ENCODE measurements at places on chromosomes 13 and 19.

- no peak for DNase-seq
Observed at GRCh38 chr19:29711584-29712132, 3.4 kb downstream of the C19orf12 start.

DNA sequence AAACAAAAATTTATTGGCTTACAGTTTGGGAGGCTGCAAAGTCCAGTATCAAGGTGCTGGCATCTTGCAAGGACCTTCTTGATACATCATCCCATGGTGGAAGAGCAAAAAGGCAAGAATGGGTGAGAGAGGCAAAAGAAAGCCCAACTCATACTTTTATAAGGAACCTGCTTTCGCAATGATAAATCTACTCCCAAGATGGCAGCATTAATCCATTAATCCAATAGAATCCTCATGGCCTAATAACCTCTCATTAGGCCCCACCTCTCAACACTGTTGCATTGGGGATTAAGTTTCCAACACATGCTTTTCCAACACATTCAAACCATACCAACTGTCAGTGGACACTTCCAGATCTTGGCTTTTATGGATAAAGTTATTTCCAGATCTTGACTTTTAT, 48.7 kb upstream of the ZNF507 start:
- no peak for DNase-seq

GRCh38 chr13:110374431-110375370, 67.6 kb downstream of the COL4A2 start:
- no peak for DNase-seq

DNA sequence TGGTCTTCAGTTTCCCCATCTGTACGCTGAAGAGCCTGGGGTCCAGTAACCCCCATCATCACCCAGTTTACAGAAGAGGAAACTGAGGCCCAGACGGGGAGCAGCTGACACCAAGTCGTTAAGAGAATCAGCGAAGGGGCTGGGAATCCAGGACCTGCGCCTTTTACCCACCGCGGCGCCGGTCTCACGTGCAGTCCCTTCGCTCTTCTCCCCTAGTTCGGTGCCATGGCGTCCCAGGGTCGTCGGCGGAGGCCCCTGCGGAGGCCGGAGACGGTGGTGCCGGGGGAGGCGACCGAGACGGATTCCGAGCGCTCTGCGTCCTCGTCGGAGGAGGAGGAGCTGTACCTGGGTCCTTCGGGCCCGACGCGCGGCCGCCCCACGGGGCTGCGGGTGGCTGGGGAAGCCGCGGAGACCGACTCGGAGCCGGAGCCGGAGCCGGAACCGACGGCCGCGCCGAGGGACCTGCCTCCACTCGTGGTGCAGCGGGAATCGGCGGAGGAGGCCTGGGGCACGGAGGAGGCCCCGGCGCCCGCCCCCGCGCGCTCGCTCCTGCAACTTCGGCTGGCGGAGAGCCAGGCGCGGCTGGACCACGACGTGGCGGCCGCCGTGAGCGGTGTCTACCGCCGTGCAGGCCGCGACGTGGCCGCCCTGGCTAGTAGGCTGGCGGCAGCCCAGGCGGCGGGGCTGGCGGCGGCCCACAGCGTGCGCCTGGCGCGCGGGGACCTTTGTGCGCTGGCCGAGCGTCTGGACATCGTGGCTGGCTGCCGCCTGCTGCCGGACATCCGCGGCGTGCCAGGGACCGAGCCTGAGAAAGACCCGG, 698 bp downstream of the BLOC1S3 start:
- DNase-seq = no peak

DNA sequence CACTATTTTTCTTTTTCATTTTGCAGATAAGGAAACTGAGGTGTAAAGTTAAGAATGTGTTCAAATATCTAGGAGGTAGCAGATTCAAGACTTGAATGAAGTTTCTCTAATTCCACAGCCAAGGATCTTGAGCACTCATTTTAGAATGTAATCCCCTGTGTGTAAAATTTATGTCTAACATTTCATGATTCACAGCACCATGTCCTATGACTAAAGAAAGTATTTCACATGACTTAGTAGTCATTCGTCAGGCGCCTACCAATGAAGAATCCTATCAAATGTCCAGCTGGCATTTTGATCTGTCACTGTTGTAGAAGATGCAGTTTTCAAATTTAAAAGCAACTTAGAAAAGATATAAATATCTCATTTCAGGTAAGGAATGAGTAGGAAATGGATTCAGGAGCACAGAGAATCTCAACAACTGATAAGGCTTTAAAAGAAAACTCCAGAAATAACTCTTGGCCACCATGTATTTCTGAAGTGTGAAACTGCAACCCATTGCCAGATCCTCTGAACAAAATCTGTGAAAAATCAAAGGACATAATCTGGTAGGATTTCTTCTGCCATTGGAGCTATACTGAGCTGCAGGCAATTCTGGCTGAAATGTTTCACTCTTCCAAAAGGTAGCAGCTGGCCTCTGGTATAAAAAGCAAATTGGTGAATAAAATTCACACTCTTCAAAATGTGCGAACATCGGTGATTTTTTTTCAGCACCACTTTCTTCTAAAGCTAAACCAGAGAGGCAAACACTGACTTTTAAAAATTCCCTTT, 92.2 kb downstream of the DCLK1 start:
- no peak for DNase-seq

- no peak for DNase-seq
Observed at GRCh38 chr19:40673397-40673796, 17.1 kb downstream of the NUMBL start.

- DNase-seq = no peak
Observed at GRCh38 chr13:88802886-88803285, 1131.7 kb downstream of the SLITRK5 start.
